Fibroblast of lung (primary cell): ENCODE measurements at places on chromosomes 4 and X. TPM values are rescaled to one million over a fixed set of nuclear protein-coding genes. Genes with fewer than 3 reads are reported as not detected.

Gene SORCS2
- 0.17 and 0.26 TPM in 2 replicates for total RNA-seq

Gene ZNF157
- 0.17 and 0.26 TPM in 2 replicates for total RNA-seq

Gene PGRMC2
- 22.1 and 30.4 TPM in 2 replicates for total RNA-seq

Gene XAGE5
- not detected in 2 replicates for total RNA-seq

Gene LRAT
- total RNA-seq, result under 0.01 TPM in 2 replicates

Gene ATOH1
- not detected in 2 replicates for total RNA-seq

Gene TBL1X
- total RNA-seq, result 22.1 and 29.4 TPM in 2 replicates

Gene GUCY1A1
- 10.7 and 23.4 TPM in 2 replicates for total RNA-seq
